ENCODE measurements at places on chromosomes 3 and 15.

DNA sequence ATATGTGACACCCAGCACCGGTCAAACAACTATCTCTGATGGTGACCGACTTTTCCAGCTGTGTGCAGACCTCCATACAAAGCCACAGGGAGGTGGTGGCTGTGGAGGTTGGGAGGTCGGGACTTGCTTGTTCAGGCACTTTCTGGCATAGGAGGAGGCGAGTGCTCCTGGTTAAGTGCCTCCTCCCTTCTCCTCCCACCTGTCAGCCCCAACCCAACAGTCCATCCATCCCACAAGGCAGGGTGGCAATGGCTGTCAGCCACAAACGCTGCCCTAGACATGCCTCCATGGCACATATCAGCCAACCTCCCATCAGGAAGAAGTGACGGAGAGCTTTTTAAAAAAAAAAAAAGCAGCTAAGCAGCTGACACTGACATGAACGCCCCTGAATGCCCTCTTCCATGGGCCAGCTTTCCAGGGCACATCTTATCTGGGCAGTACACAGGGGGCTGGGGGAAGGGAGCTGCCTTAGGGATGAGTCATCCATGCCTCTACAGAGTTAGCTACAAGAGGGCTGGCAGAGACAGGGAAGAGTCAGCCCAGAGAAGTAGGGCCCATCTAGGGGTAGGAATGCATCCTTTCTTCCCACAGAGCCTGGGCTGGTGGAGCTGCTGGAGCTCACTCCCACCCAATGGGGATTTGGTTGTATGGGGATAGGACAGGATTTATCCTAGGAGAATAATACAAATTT, 41.2 kb downstream of the CCDC12 start:
- DNase-seq, result no peak

DNA sequence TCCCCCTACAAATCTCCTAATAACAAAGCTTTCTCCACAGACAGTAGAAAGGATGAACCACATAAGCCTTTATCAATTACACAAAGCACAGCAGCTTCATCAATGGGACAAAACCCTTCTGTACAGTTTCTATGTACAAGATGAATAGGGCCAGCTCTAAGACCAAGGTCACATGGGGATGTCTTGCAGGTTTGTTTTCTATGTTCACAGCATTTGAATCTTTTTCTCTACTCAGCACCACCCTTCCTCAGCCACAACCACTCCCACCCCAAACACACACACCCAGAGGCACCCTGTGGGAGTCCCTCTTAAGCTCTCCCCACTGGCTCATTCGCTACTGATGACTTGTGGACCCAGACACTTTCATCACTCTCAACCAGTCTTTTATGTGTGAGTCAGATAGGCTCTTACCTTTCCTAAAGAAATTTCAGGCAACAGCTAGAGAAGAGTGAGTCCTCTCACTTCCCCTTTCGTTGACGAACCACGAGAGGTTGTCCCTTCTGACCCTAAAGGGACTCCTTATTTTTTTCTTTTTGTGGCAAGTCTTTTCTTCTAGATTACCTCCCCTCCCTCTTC, 57.9 kb downstream of the ARHGAP31 start:
- peak; percentile 31 for DNase-seq

DNA sequence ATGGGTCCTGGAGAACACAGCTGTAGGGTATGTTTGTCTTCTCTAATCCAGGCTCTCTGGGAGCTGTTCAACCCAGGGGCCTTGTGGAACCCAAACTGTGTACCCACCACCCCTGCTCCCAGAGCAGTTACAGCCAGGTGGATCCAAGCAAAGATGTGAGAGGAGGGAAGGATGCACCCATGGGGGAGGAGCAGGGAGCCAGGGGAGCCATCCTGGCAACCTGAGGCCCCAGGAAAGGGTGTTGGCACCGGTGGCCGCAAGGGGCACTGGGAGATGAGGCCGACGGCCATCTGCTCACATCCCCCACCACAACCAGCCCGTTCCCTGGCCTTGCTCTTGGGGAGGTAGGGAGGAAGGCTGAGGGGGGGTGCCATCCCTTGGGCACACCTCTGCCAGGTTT, 43.2 kb downstream of the CMTM6 start:
- DNase-seq, result no peak

- no peak for DNase-seq
These were observed 136.2 kb downstream of the CHST2 start for GRCh38 chr3:143255739-143256138.

- DNase-seq, result no peak
These were observed 460.4 kb upstream of the SGO1 start for GRCh38 chr3:20646425-20646824.

DNA sequence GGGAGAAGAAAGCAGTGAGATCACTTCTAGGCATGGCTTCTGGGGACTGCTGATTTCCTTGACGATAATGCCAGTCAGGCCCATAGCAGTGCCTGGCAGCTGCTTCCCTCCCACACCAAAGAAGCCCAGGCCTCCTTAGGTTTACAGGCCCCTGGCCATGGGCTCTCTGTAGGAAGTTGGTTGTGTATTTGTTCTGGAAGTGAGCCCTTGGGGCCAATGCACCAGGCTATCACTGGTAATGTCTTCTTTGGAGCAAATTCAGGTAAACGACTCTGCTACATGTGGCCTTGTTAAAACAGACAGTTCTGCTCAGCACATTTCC, 89.3 kb downstream of the CCNL1 start:
- no peak for DNase-seq

GRCh38 chr15:74180881-74181602, 7.5 kb downstream of the ISLR start:
- no peak for DNase-seq

DNA sequence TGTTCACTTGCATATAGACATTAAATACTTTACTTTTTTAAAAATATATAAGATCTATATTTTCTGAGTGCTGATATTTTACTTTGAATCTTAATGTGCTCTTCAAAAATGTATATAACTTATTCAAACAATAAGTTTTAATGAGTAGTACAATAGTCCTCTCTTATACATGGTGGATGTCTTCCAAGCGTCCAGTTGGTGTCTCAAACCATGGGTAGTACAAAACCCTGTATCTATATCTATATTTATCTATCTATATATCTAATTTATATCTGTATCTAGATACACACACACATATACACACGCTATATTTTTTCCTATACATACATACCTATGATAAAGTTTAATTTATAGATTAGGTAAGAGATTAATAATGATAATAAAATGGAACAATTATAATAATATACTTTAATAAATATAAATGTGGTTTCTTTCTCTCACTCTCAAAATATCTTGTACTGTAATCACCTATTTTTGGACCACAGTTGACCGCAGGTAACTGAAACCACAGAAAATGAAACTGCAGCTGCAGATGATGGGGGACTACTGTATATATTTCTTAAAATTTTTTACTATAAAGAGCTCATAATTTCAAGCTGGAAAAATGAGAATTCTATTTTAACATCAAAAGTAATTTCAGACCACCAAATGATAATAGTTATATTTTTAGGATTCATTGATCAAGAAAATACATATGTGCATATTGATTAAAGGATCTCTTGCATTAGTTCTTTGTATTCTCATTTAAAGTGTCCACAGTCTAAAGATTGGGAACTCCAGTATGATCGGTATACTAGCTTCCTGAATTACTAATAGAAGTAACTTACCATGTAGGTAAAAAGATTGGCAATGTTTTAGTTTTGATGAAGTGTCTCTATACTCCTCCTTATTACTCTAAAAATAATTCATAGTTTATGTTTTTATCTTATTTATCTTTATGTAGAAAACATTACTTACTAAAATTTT, 215.1 kb upstream of the MLF1 start:
- no peak for DNase-seq

- DNase-seq, result no peak
These were observed 287.1 kb downstream of the NEK10 start for GRCh38 chr3:27081992-27082607.

GRCh38 chr3:129596194-129597086, 10.0 kb downstream of the PLXND1 start:
- DNase-seq, result no peak

DNA sequence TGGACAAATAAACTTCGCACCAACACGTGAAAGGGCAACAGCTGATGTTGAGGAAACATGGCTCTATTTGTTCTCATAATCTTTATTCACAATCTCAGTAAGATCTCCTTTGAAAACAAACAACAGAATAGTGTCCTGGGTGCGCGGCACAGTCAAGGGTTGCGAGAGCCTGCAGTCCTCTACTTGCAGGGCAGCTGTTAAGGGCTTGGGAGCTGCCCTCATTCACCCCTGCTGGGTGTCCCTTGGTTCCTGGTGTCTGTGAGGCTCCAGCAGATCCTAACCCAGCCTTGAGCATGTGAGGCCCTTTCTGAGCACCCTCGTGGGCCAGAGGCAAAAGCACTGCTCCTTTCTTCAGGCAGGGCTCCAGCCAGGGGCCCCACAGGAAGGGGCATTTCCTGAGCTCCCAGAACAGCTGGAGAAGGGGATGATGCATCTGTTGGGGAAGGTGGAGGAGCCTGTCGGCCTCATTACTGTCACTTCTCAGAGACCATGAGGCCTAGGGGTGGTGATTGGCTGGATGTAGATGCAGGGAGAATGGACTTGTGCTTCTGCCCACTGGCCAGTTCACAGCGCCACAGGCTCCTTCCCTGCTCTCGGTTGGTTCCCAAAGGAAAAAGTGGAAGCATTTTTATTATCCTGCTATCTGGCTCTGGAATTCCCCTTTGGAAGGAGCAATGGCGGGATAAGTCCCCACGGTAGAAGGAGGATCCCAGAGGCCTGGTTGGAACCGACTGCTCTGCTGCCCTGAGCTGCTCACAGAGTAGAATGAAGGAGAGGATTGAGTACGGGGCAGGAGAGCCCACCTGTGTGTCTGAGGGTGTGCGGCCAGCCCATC, 51.9 kb upstream of the KLF13 start:
- no peak for DNase-seq

- peak; percentile 27 for DNase-seq
These were observed 120.9 kb downstream of the SAMMSON start for GRCh38 chr3:70120357-70120966.

- DNase-seq, result peak; percentile 24
These were observed 848 bp downstream of the SYNM start for GRCh38 chr15:99105514-99106341.

- DNase-seq, result no peak
These were observed 23.5 kb downstream of the ZXDC start for GRCh38 chr3:126452213-126452612.

DNA sequence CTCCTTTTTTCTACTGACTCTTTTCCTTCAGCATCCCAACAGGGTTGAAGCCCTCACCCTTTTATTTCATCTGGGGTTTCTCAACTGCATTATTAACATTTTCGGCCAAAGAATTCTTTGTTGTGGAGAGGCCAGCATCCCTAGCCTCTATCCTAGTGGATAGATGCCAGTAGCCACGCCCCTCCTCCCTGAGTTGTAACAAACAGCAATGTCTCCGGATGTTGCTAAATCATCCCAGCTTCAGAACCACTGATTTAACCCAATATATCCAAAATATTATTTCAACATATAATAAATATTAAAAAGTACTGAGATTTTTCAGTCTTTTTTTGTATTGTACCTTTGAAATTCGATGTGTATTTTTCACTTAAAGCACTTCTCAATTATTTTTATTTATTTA, 2.0 kb upstream of the RNF111 start:
- DNase-seq, result no peak

GRCh38 chr15:65558336-65558735, 28.1 kb downstream of the HACD3 start:
- no peak for DNase-seq

DNA sequence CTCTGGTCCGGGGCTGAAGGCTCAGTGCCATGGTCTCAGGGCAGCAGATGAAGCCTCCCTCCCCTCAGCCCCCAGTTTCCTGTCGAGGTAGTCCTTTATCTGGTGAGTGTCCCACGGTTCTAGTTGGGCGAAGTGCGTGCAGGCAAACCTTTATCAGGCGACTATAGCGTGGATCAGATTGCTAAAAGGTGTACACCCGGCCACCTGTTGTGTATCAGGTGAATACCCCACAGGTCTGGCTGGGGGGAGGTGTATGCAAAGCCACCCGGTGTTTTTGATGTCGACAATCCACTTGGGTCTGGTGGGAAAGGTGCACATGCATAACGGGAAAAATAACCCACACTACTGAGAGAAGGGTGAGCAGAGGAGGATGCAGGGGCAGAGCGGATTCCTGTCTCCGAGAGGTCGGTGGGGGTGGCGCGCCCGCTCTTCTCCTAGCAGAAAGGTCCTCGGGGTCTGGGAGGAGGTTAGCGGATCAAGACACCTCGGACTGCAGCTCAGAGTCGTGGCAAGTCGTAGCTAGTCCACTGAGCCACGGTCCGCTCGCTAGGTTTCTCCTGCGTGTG, 507 bp downstream of the SLC12A6 start:
- peak; percentile 16 for DNase-seq

DNA sequence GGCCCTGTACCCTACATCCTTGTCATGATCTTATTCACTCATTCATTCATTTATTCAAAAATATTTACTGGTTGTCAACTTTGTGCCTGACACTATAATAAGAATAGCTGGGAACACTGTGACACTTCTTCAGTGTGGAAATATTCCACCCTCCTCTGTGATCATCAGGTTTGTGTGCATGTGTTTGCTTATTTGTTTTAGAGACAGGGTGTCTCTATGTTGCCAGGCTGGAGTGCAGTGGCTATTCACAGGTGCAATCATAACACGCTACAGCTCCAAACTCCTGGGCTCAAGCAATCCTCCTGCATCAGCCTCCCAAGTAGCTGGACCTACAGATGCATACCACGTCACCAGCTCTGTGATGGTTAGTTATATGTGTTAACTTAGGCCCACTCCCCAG, 50.0 kb upstream of the PLCL2 start:
- DNase-seq, result no peak

DNA sequence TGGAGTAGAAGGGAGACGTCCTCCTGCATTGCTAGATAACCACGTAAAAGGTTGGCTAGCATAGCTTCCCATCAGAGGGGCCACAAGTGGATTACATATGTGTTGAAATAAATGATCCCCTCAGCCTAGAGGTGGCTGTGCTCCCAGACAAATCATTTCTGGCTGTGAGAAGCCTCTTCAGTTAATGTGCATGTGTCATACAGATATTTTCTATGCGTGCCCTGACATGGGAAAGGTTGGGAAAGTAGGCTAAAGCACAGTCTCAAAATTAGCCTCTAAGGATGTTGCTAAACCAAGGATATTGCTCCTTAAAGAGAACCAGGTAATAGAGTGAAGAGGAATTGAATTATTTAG, 17.8 kb downstream of the USP3 start:
- DNase-seq, result no peak

- DNase-seq, result peak; percentile 27
These were observed 41.6 kb downstream of the KLHL18 start for GRCh38 chr3:47324278-47324865.

DNA sequence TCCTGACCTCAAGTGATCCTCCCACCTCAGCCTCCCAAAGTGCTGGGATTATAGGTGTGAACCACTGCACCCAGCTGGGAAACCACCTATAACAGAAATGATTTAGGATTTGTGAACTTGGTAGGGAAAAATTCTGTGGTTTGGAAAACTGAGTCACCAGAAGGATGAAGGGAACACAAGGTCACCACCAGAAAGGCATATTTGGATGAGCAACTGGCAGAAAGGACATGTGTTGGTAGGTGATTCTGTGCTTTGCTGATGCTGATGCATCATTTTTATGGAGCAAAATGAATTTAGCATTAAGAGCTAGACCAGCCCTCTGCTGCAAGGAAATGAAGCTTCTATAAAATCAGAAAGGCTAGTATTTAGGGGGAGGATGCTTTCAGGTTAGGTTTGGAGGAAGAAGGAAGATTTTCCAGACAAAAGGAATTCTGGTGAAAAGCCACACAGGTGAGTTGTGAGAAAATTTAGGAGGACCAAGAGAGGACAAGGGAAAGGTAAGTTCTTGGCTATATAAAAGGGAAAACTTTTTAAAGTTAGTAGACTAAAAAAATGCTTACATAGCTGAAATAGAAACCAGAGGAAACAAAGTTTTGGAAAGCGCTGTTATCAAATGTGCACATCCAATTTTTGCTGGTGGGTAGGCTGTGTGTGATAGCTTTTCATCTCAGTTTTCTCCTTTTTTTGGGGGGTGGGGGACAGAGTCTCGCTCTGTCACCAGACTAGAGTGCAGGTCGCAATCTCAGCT, 3.6 kb downstream of the PXK start:
- DNase-seq, result no peak
